ENCODE measurements at places on chromosomes 2 and 18.

- DNase-seq = no peak
Measured at GRCh38 chr2:3768960-3769765, 65.8 kb downstream of the DCDC2C start.

DNA sequence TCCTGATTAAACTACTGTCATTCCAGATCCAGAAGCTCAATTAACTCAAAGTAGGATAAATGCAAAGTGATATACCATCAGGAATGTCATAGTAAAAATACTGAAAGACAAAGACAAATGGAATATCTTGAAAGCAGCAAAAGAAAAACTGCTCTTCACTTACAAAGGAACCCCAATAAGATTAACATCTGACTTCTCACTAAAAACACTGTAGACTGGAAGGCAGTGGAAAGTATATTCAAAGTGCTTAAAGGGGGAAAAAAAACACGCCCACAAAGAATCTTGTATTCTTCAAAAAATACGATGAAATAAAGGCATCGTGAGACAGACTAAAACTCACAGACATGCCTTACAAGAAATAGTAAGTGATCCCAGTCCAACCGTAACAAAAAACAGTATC is 195.7 kb downstream of the DOK6 start:
- DNase-seq = no peak

GRCh38 chr2:62304429-62305417 is 108.8 kb downstream of the B3GNT2 start:
- DNase-seq = peak; percentile 47

- no peak for DNase-seq
Measured at GRCh38 chr2:70641263-70641784, 87.7 kb upstream of the TGFA start.

GRCh38 chr2:119608553-119608952 is 64.3 kb downstream of the CFAP221 start:
- no peak for DNase-seq

DNA sequence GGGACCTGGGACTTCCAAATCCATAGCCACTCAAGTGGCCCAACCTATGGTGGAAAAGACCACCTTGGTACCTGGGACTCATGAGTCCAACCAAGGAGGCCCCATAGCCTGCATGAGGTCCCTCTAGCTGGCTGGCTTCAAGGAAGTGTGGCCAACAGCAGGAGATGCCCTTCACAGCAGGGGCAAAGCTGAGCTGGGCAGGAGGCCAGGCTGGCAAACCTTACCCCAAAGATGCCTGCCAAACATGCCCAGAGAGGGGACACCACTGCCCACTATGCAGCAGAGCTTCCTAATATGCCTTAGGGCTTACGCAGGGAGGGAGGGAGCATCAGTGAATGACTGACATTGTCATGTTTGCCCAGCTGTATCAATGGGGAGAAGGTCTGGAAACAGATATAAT is 188.0 kb upstream of the GLI2 start:
- no peak for DNase-seq

GRCh38 chr2:100285691-100286090 is 36.6 kb downstream of the LONRF2 start:
- no peak for DNase-seq

DNA sequence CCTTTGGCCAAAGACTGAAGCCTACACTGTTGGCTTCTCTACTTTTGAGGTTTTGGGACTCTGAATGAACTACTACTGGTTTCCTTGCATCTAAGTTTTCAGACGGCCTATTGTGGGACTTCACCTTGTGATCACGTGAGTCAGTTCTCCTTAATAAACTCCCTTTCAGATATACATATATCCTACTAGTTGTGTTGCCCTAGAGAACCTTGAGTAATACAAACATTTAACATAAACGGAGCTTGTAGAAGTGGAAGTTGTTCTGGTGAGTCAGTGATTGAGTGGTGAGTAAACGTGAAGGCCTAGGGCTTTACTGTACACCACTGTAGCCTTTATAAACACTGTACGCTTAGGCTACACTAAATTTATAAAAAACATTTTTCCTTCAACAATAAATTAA is 107.2 kb upstream of the CDH2 start:
- DNase-seq = no peak
